Cardiac muscle cell (in vitro differentiated cells and primary cell): ENCODE measurements at places on chromosomes 11 and 22.

DNA sequence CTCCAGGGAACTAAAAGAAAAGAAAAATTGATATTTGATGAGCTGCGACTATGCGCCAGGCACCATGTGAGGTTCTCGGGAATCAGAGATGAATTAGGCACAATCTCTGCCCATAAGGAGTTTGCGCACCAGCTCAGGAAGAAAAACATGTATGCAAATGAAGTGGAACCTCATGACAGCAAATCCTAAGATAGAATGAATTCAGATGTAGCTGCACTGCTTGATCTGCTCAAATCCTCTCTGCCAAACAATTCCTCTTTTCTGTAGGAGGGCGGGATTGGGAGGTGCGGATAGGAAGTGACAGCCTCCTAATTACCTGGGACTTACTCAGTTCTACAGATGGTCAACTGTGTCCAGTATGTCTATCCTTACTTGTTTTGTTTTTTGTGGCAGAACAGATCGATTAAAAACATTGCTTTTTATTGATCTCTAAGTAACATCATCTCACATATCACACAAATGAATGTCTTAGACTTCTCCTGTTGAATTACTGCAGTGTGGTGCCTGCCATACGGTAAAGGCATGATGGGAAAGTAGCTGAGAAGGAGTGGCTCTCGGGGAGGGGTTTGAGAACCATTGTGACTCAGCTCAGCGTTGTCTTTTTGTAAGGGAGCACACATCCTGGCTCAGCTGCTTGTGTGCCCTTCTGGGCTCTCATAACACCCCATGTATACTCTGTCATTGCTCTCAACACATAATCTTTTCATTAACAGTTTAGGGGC lies 13.9 kb downstream of the CRTAM start:
- no peak for DNase-seq

- peak; percentile 40 for DNase-seq
Observed at GRCh38 chr11:32388871-32389770, 46.2 kb downstream of the WT1 start.

DNA sequence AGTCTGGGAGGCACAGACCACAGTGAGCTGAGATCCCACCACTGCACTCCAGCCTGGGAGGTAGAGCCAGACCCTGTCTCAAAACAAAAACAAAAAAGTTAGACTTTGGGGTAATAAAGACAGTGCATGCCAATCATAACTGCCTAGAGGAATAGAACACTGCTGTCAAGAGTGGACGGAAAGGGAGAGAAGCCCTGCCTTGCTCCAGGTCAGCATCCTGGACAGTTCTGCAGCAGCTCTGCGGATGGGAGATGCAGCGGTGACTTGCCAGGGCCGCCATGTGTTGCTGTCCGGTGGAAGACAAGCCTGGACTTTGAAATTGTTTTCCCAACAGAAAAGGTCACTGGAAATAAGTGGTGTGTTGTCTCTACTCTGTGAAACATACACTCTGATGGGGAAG lies 618.2 kb downstream of the TBC1D22A start:
- no peak for DNase-seq

DNA sequence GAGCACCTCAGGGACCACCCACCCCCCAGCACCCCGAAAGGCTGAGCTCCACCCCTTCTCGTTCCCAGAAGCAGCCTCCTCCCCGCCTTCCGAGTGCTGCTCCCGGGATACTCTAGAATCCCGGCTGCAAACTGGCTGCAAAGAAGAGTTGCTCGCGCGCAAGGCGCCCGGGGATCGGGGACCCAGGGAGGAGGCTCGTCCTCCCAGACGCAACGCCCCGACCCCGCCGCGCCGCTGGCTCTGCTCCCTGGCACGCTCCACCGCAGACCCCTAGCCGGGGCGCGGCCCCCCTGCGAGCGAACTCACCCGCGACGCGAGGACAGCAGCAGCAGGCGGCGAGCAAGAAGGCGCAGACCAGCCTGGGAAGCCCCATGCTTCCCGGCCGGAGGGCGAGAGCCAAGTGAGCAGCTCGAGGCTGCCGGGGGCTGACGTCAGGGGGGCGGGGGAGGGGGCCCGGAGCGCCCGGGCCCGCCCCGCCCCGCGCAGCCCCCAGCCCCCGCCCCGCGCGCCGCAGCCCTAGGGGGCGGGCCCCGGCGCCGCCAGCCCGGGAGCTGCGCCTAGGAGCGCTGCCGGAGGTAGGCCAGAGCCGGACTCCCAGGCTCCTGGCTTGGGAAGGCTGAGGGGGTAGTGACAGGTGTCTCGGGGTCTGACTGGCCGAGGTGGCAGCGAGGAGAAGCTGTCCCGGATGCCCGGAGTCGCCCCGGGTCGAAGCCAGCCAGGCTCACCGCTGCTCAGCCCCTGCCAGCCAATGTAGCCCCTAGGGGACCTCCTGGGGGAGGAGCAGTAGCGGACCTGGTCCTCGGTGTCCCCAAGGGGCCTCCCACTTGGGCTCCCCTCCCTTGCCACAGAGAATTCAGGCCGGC lies at the start of gene MCAM:
TSS of gene MCAM (minus strand) at position 402 of the 863 bp plus-strand sequence. CDS start at position 373, 29 bp downstream.
- peak; percentile 51 for DNase-seq

- no peak for DNase-seq
Observed at GRCh38 chr22:44570476-44571445, 72.7 kb upstream of the RTL6 start.

GRCh38 chr11:67312187-67313021 lies 9.1 kb downstream of the SSH3 start:
- no peak for DNase-seq
